ENCODE measurements at places on chromosomes 11 and 22.

DNA sequence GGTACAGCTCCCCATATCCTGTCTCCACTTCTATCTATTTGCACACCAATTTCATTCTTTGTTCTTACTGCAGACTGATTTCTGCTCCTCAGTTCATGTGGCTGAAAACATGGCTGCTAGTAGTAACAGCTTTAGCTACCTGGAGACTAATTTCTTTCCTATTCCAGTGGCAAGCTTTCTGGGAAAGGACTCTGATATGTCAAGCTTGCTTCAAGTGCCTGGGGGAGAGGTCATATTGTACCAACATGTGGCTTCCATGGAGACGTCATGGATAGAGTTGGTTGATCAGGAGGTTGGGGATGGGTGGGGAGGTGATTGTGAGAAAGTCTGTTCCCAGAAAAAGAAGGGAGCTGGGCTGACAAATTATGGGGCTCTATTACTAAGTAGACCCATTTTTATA, 44.9 kb downstream of the ADM start:
- no peak for DNase-seq

DNA sequence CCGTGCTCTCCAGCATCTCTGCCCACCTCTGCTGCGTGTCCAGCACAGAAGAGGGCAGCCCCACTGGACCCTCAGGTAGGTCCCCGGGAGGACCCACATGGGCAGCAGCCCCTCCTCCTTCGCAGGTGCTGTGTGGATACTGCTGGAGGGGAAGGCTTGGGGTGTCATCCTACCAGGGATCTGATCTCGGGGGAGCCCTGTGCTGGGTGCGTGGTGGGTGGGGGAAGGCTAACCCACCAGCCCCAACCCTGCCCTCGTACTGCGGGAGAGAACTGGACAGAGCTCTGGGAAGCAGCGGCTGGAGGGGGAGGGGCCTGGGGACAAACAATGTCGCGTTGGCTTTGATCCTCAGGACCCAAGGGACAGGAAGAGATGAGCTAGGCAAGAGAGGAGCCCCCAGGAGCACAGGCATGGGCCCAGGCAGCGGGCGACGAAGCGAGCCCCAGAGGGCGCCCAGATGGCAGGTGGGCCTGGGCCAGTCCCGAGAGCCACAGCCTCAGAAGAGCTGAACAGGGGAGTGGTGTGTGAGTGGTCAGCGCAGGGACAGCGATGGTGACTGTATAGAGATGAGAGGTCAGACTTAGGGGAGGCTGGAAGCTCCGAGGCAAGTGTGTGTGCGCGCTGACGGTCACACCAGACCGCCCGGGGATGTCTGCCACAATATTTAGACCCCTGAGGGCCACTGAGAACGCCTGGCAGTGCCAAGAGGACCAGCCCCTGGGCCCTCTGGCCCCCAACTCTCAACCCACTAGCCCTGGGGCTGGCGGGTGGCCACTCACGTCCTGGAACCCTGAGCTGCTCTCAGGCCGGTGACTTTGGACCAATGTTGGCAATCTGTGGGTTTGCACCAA, 1.4 kb upstream of the PIM3 start:
- DNase-seq = no peak

DNA sequence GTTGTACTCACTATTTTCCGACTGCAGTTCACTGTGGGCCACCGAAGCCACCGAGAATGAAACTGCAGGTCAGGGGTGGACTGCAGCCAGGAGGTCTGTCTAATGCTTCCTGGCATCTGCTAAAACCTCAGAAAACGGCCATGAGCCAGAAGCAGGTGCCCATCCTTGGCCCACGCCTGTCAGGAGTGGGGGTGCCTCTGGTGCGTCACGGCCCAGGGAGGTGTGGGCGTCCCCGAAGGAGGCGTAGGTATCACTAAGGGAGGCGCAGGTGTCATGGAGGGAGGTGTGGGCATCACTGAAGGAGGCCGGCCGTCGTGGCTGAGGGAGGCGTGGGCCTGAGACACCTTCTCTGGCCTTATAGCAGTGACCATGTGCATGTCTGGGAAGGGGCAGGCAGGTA, 456.2 kb downstream of the TBC1D22A start:
- DNase-seq = no peak

DNA sequence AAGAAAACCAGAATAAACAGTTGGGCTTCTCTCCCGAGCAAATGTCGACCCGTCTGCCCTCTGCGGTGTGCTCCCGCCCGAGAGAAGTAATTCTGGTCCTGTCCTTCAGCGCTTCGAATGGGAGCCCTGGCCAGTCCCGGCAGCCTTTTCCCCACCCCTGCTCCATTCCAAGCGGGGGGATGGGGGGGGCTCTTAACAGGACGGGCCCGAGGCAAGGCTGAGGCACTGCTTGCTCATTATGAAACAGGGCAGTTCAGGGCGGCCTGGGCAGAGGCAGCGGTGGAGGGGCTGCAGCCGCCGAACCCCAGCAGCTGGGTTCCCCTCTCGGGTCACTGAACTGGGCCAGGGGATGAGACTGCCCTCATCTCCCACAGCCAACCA, 9.1 kb downstream of the BACE1-AS start:
- peak; percentile 91 for DNase-seq

DNA sequence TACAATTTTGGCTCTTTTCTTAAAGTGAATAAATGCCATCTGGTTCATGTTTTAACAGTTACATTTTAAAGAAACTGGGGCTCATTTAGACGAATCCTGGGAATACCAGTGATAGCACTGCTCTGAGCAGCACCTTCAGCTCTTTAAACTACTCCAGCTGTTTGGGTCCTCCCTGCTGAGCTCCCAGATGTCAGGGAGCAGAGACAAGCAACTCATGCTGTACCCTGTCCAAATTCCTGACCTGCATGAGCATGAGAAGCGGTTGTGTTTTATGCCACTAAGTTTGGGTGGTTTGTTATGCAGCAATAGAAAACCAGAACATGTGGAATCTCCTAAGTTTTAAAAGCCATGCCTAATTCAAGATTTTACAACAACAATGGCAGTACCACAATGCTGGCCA, 90.0 kb downstream of the FDX1 start:
- DNase-seq = no peak

DNA sequence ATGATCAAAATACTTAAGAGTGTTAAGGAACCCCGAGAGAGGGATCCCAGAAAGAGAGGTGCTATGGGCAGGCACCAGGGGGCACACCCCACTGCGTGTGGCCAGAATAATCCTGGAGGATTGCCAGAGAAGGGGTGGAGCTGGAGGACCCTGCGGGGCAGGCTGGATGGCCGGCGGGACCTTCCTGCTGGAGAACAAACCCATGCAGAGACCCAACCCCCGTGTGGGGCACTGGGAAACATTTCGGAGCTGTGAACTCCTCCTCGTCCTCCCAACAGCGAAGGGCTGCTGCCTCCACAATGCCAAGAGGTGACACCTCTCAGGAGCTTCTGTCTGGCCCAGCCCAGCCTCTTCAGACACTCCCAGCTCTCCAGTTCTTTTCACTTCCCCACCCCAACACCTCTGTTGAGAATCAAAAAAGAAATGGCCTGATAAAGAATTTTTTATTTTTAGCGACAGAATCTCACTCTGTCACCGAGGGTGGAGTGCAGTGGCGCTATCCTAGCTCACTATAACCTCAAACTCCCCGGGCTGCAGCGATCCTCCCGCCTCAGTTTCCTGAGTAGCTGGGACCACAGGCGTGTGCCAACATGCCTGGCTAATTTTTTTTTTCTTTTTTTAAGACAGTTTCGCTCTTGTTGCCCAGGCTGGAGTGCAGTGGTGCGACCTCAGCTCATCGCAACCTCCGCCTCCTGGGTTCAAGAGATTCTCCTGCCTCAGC, 25.6 kb downstream of the RHOD start:
- peak; percentile 59 for DNase-seq

DNA sequence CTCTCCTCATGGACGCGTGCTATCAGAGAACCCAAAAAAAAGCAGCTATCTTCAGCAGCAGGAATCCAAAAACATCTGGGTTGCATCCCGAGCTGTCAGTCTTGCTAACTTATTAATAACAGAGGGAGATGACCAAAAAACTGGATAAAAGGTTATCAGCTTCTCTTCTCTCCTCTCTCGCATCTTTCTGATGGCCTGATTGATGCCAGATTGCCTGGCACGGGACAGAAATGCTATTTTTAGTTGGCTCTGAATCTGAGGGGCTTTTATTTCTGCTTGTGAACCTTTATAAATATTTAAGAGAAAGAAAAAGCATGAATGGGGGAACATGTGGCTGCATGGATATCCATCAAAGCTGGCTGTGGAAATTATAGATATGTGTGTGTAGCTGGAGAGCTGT, 230.3 kb downstream of the ETS1 start:
- no peak for DNase-seq

DNA sequence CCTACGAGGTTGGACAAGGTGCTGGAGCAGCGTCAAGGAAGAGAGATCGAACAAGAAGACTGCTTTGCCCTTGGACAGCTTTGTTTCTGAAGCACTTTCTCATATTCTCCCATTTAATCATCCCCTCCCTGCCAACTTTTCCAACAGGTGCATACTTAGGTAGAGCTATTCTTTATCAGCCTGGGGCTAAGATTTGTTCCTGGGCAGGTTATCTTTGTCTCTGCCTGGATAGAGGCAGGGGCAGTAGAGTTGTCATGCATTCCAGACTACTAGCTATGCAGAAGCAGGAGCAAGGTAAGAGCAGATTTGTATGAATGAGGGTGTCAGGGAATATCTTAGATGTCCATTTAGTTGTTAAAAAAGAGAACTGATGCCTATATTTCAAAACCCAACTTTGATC, 82.3 kb downstream of the PTPRJ start:
- no peak for DNase-seq

GRCh38 chr22:47237890-47238480, 475.5 kb downstream of the TBC1D22A start:
- no peak for DNase-seq

DNA sequence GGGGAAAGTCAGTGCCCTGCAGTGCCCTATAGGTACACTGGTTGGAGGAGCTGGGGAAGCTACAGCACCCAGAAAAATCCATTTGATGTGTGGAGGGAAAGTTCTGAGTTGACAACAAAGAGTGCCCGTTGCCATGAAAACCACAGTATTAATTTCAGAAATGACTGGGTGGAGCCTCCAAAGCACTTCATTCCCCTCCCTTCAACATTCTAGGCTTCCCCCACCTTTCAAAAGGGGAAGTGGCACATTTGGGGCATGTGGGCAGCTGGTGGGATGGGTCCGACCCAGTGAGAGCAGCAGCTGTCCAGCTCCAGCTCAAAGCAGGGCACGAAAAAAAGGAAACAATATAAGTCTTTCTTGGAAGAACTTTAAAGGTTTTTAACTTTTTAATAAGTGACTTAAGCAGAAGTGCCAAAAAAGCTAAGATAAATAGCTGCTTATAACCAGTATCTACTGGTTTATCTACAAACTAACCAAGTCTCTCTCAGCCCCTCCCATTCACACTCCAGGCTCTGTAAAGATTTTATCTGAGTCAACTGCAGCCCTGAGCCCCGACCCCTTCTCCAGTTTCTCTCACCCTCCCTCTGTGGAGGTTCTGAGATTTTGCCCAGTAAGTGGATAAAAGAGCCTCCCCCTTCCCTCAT, 9.0 kb upstream of the AHNAK start:
- peak; percentile 49 for DNase-seq

- no peak for DNase-seq
Observed at GRCh38 chr11:83158965-83159901, 2.3 kb downstream of the PCF11 start.

- DNase-seq = no peak
Observed at GRCh38 chr11:17988465-17988864, 24.4 kb downstream of the SERGEF start.

DNA sequence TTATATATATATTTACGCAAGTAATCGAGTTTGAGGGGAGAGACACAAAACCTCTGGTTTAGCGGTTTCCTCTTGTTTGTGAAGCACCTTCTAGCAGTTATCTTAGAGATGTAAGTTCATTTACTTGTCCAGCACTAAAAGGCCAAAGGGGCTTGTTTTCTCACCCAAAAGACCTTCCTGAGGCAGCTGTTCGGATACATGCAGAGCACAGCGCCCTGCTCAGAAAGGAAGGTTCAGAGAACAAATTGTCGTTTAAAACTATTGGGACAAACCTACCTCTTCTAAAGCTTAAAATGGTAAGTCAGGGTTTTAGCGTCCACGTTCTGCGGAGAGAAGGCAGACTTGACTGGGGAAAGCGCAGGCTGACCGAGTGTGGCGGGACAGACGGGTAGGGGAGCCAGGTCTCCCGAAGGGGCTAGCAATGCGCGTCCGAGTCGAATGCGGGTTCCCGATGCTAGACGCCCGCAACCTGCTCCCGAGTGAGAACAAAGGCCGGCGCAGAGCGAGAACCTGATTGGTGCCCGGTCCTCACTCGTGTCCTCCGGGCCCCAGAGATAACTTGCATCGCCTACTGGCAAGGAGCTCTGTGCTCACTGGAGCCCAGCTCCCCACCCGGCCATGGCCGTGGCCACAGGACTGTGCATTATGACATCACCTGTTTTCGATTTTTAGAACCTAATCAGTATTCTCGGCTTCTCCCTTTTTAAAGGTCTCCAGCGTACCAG, 1.0 kb upstream of the SESN3 start:
- peak; percentile 81 for DNase-seq

DNA sequence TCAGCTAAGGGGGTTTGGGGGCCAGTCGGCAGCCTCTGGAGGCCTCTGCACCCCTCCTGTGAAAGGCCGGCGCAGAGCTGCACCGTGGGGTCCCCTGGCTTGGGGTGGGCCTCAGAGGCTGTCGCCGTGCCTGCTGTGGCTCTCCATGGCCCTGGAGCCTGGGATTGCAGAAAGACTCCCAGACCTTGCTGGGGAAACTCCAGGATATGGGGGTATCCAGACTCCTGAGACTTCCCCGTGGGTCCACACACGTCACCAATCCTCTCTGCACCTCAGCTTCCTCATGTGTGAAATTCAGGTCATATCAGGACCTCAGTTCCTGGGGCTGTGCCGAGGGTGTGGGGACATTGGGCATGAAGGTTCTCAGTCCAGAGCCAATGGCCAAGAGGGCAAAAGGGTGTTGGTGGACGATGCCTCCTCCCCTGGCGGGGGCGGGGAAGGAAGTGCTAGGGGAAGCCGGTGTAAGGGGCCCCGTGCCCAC, 97.1 kb downstream of the KCNQ1 start:
- no peak for DNase-seq

GRCh38 chr22:46162771-46163556, 12.6 kb downstream of the PPARA start:
- DNase-seq = no peak

GRCh38 chr22:17951315-17951714, 73.0 kb downstream of the MICAL3 start:
- DNase-seq = no peak

- no peak for DNase-seq
Observed at GRCh38 chr11:85531191-85531897, 95.8 kb downstream of the DLG2 start.

- no peak for DNase-seq
Observed at GRCh38 chr22:27499121-27499520, 302.4 kb downstream of the MN1 start.

Measured in ELF-1 (cell line).